ENCODE measurements at places on chromosomes 4 and X.

GRCh38 chr4:104616401-104616820 is 121.7 kb upstream of the CXXC4 start:
- DNase-seq: no peak

DNA sequence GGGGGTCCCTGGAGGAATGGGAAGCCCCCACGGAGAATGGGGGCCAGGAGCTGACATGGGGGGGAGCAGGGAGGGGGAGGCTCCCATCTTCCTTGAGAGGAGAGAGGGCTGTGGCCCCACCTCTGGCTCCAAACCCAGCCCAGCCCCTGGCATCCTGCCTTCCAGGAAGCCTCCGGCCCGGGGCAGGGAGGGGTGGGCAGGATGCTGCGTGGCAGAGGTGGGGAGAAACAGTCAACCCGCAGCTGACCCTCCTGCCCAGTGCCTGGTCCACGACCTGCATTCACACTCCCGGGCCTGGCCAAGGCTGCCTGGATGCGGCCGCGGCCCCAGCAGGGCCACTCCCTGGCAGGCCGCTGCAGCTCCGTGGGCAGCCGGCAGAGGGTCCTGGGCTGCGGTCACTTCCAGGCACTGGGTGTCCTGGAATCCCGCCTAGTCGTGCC is 39.0 kb downstream of the CPLX1 start:
- no peak for DNase-seq

GRCh38 chr4:139131209-139131870 is 45.7 kb downstream of the ELF2 start:
- no peak for DNase-seq

DNA sequence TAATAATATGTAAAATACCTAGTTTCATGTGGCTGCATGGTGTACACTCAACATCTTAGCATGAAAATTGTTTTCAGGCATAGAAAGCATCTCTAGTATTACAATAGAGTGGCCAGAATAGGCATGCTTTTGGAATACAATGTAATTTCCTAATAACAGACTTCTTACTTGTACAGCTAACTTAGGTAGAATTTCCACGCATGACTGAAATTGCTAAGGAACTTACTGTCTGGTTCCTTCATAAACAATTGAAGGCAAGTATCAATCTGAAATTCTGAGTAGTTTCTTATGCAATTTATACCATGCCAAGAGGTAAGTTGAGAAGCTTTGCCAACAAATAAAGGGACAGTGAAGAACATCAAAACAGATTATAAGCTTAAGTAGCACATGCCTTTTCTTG is 26.7 kb downstream of the SULT1E1 start:
- DNase-seq: no peak

DNA sequence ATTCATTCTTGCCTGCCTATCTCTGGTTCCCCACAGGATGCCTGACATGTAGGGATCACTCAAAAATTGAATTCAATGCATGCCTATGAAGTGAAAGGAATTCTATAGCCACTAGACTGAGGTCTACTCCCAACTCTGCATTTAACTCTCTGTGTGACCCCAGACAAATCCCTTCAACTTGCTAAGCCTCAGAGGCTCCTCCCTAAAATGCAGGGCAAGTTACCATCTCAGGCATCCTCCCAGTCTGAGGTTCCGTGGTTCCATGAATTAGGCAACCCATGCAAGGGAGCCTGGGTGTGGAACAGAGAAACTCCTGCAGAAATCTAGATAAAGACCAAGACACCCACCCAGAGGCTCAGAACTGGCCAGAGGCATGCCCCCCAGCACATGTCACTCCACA is 6.6 kb downstream of the SRPX start:
- no peak for DNase-seq

DNA sequence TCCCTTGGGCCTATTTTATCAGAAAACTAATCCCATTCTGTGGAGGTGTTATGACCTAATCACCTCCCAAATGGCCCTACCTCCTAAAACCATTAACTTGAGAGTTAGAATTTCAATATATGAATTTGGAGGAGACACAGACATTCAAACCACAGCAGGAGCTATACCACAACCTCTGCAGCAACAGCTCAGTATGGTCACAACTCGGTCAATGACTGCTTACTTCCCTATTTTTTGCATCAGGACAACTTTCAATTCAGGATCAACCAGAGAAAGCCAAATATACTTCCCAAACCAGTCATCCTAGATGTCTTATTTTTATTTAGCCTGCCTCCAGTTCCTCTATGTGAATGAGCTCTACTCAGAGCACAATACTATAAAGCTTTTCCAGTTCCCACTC is 11.3 kb upstream of the SMARCA5 start:
- DNase-seq: no peak

GRCh38 chrX:118484216-118484903 is 11.3 kb upstream of the DOCK11 start:
- DNase-seq: no peak
